Activated T-cell treated with anti-CD3 and anti-CD28 coated beads for 48 hours (primary cell): ENCODE measurements at places on chromosomes 7 and 10.

DNA sequence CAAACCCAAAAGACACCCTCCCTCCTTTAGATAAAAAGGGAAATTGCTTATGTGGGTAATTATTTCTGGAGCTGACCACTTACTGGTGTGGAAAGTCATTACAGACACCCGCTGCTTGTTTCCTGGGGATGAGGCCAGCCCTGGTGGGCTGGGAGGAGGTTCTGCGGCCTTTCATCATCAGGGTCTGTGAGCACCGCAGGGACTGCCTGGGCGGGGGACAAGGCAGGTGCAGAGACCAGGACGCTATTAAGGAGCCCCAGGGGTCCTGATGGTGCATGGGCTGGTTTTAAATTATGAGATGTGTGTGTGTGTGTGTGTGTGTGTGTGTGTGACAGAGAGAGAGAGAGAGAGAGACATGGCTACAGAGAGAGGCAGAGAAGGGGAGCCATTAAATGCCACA lies 171.2 kb downstream of the DNAJB6 start:
- DNase-seq, result no peak

DNA sequence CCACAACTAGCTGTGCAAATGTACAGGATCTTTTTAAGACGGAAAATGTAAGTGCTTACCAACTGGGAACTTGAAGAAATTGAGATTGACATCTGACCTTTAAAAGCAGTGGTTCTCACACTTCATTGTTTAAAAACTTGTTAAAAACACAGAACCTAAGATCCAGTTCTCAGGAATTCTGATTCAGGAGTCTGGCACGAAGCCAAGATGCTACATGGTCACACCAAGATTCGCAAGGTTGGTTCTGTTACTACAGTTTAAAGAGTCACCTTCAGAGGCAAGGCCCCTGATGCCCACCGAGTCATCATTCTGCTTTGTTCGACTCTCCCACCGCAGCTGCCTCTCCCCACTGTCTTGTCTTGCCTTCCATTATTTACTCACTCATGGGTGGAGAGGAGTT lies 113.3 kb downstream of the GLI3 start:
- DNase-seq, result no peak

GRCh38 chr7:92231-92674 lies 100.1 kb upstream of the FAM20C start:
- no peak for DNase-seq

GRCh38 chr7:15985587-15986384 lies 299.3 kb upstream of the MEOX2 start:
- no peak for DNase-seq

DNA sequence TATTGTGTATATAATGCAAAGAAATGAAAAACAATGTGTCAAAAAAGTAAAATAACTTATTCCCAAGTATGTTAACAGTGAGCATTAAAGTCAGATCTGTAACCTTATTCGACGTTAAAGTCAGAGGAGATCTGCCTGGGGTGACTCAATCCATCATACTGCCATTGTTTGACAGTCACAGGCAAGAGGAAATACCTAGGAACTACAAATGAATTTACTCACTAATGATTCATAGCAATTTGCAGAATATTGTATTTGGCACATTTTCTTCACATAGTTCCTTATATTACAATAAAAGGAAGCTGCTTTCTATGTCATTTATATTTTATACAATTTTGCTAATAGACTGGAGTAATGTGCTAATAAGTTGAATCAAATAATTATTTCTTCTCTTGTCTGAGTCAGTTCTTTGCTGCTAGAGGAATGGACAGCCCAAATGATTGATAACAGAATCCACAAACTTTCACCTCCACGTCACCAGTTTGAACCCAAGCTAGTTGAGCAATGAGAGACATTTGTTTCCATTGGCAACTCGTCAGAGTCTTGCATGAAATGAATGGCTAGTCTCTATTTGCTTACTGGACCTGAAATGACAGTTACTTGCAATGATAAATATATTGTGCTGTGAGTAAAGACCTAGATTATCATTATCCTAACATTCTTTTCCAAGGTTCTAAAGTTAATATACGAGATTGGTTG lies 48.5 kb upstream of the TMEM106B start:
- DNase-seq, result no peak

- no peak for DNase-seq
Measured at GRCh38 chr10:24887855-24888231, 64.6 kb downstream of the PRTFDC1 start.

DNA sequence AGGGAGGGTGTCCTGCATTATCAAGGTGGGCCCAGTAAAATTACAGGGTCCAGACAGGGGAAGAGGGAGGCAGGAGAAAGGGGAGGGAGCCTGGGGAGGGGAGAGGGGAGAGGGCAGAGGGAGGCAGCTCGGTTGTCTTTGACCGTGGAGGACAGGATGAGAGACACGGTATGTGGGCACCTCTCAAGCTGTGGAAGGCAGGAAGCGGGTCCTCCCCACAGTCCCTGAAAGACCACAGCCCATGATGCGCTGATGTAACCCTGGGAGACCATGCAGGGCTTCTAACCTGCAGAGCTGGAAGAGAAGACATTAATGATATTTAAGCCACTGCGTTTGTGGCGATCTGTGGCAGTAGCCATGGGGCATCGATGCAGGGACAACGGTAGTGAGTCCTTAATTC lies 27.2 kb upstream of the MNX1 start:
- no peak for DNase-seq

- DNase-seq, result no peak
Measured at GRCh38 chr10:34768261-34768971, 46.7 kb downstream of the PARD3 start.

- no peak for DNase-seq
Measured at GRCh38 chr10:123687758-123688157, 21.6 kb downstream of the GPR26 start.

DNA sequence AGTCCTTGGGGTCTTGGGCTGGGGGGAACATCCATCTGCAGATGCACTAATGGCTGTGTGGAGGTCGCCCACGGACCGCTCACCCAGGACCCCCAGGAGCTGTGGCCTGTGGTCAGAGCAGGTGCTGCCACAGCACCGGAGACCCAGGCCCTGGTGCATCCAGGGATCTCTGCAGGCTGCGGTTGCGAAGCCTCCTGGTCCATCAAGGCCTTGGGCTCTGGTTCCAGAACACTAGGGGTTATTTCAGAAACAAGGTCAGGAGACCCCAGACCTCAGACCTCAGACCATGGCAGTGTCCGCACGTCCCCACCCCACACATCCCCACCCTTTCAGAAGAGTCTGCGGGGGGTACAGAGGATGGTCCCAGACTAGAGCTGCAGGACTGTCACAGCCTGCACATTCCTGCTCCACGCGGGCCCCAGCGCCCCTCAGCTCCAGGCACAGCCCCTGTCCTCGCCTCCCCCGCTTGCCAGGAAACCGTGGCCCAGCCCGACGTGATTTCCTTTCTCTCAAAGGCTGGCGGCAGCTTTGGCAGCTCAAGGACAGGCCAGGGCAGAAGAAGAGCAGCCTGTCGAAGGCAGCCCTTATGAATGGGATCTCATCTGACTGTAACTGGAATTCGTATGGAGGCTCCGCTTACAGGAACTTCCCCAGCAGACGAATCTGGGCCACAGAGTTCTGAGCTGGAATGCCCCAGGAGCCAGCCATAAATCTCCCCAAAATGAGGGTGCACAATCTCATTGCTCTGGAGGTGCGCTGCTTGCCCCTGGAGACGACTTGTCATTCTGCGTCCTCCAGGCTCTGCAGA lies 136.2 kb upstream of the RET start:
- DNase-seq, result no peak

DNA sequence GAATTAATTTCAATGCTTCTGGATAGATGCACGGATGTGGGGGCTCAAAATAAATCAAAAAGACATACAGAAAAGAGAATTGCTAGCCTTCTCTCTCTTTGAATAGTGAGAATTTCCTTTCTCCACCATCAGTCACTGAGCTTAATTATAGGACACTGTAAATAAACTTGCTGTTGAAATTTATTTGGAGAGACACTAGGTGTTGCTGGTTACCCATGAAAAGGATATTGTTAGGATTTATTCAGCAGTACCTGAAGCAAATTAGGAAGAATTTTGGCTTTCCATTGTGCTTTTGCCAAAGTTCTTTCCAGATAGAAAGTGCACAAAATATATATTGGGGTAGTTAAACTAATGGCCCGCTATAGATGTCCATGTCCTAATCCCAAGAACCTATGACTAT lies 27.6 kb downstream of the GCC1 start:
- no peak for DNase-seq

DNA sequence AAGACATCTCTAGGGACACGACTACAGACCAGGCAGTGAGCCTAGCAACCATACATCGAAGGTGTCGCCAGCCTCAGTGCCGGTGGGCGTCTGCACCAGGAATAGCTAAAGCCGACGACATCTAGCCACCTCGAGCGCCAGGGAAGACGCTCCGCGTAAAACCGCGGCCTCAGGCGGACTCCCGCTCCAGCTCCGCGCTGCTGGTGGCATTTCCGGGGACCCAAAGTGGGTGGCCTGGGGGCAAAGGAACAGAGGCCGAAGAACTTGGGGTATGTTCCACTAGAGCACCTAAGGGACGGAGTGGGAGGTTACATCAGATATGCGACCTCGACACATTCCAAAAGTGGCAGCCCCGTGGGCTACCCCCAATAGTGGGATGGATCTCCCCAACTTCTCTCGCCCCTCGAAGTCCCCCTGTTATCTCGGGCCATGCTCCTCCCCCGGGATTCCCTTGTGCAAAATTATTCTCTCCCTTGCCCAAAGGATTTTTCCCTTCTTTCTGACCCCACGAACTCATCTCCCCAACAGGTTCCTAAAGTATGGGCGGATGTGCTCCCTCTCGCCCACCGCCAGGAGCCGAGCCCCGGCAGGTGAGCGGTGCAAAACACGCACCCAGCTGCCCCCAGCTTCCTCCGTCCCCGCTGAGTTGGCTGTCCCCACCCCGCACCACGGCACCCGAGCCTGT lies 1.2 kb downstream of the KCNMA1 start:
- DNase-seq, result no peak
